ENCODE measurements at places on chromosomes 11 and 22. TPM values are rescaled to one million over a fixed set of nuclear protein-coding genes. Genes with fewer than 3 reads are reported as not detected.

Gene NRIP3
- not detected for total RNA-seq

Gene OR4A16
- total RNA-seq, result not detected

Gene RASSF7
- 21.0 TPM for total RNA-seq

Gene CWC15
- total RNA-seq, result 33.9 TPM

Gene GP1BB
- total RNA-seq, result 4.5 TPM
